Fibroblast of villous mesenchyme (primary cell): ENCODE measurements at places on chromosomes 13 and 19.
A peak's percentile ranks its signal among the peaks of the same experiment; 100 is the strongest.

DNA sequence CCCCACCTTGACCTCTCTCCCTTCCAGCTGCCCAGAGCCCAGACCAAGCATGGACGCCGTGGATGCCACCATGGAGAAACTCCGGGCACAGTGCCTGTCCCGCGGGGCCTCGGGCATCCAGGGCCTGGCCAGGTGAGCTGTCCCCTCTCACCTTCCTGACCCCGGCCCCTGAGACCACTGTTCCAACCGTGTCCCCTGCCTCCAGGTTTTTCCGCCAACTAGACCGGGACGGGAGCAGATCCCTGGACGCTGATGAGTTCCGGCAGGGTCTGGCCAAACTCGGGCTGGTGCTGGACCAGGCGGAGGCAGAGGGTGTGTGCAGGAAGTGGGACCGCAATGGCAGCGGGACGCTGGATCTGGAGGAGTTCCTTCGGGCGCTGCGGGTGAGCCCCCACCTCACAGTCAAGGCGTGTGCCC is 312 bp downstream of the CAPS start:
- DNase-seq: no peak

DNA sequence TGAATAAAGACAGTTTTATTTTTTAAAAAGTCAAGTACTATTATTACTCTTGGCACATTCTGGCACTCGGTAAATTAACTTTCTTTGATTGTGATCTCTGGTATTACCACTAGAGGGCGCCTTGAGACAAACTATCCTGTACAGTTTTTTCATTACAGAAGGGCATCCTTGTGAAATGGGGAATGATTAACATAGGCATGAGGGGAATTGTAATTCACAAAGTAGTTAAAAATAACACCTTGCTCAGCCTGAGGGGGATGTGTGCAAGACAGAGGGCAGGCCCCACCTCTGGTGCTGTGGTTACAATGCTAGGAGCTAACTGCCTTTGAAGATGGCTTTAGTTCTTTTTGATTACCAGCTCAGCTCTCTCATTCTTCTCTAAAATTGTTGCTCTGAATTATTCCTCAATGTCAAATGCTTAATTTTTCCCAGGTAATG is 24.2 kb upstream of the C1QTNF9B start:
- peak; percentile 62 for DNase-seq

DNA sequence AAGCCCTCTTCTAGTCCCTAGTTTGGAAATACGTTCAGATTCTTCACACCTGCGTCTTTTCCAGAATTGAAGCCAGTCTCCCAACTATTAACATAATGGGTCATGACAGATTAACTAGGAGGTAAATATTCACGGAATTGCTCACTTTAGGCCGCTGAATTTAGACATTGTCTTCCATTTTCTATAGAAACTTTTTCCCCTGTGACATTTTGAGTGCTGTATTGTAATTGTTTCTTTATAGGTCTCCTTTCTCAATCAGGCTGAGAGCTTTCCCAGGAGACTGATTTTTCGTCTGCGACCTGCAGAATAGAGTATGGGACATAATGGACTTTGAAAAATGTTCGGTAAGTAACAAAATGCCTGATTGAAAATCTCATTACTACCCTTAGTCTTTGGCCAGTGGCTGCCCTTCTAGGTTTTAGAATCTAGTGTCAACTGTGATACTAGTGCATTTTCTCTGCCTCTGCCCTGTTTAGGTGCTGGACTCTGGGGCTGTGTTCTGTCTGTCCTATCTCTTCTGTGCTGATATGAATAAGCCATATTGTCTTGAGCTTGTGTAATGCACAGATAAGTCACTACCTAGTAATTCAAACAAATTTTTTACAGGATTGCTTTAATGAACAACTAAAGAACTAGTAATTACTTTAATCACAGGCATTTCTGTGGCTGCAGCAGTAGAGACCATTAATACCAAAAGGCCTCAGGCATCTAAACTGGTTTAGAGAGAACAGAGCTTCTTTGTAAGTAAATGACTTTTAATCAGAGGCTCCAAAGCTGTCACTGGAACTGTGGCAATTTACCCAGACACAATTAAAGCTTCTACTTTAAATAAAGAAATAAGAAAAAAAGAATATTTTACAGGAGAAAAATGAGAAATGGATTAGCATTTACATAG is 122.4 kb upstream of the FREM2 start:
- DNase-seq: no peak

DNA sequence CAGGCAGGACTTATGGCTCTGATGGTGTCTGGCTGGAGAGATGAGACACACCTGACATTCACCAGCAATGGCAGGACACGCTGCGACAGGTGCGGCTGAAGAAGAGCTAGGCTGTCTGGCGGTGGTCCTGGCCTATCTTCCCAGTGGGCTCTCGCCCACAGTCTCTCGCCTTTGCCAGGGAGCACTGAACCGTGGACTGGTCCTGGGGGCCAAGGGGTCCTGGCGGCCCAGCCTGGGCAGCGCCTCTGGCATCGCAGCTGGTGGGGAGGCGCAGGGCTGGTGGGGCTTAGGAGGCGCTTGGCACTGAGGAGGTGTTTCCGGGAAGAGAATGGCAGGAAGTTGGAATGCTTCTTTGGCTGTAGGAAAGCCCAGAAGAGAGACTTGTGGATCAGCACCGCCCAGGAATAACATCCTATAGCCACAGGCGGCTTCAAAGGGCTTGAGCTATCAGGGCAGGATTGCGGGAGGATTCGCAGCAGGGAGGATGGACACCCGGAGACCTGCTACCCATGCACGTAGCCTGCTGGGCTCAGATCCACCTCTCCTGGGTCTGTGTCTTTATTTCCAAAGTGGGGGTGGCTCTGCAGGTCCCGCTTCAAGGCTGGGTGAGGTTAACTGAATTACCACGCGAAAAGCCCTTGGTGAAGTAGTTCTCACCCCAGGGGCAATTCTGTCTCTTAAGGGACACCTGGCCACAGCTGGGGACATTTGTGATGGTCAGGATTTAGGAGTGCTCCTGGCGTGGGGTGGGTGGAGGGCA is 14.6 kb downstream of the KDM4B start:
- no peak for DNase-seq

DNA sequence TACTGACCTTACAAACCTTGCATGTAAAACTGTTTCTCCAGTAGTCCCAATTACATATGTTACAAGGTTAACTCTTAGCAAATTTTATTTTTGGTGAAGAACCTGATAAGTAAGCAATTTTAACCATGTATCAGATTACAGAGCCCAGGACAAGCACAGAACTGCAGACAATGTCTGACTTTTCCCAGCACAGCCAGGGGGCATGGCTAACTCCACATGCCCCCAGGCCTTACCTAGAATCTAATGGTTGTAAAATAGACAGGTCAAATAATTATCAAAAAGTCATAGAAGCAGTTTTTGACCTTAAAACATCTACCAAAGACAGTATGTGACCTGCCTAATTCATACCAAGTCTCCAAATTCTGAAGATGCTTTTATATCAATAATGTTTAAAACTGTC is 364.1 kb downstream of the FOXO1 start:
- DNase-seq: no peak

DNA sequence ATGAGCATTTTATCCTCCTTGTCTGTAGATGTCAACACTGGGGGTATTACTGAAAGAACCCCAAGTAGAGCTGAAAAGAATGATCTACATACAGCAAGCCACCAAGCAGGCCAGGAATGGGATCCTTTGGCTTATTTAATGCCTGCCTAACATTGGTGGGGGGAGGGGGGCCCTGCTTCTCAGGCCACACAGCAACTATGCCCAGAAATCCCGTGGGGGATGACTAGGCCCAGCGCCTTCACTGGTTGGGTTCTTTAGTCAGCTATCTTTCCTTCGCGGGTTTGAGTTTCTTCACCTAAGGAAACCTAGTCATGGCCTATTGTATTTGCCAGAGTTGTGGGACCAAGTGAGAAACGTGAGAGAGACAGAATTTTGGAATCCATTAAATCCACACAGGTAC is 80.5 kb downstream of the CCNA1 start:
- no peak for DNase-seq

DNA sequence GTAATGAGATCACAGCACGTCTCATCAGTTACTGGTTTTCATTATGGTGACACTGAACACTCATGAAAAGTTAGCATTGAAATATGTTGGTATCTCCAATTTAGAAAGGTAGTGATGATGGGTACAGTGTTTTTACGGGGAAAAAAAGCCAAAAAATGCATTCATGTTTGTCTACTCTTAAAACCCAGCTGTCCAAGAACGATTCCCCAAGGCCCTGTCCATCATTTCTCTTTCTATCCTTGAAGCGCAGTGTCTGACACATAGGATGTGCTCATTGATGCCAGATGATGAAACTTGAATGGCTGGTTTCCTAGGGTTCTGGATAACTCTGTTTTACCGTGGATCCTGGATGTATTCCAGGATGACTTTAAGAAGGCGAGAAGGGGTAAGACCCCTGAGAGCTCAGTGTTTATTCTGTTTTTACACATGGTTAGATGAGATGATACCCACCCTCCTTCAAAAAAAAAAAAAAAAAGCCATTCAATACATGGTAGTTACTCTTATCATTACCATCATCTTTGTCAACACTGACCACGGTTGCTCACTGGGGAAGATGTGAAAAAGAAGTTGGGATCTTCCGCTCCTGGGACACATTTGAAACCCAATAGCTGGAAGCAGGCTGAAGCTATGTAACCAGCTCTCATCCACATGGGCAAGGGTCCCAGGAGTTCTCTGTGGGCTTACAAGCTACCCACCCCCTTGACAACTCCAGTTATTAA is 22.5 kb downstream of the SERP2 start:
- DNase-seq: peak; percentile 51
